ENCODE measurements at places on chromosomes 4 and X. TPM values are rescaled to one million over a fixed set of nuclear protein-coding genes. Genes with fewer than 3 reads are reported as not detected.

The DUX4 gene
- total RNA-seq = not detected

The SLC25A43 gene
- total RNA-seq = 20.5 TPM

The PRR32 gene
- total RNA-seq = not detected

The SULT1B1 gene
- total RNA-seq = not detected

The SSX1 gene
- total RNA-seq = 2.0 TPM

The NFKB1 gene
- 19.1 TPM for total RNA-seq

The SHROOM3 gene
- total RNA-seq = 9.6 TPM

The TEC gene
- total RNA-seq = 3.8 TPM

The LRAT gene
- total RNA-seq = 0.10 TPM

The PDE6B gene
- total RNA-seq = not detected

The TEX13C gene
- total RNA-seq = not detected

The SERPINA7 gene
- total RNA-seq = not detected

The PDLIM3 gene
- total RNA-seq = 13.6 TPM

The SPANXD gene
- total RNA-seq = 7.6 TPM

The NDP gene
- total RNA-seq = 4.8 TPM

The CLCN3 gene
- 17.1 TPM for total RNA-seq

The NHS gene
- total RNA-seq = 6.8 TPM

The POU3F4 gene
- total RNA-seq = not detected

The CXorf49 gene
- not detected for total RNA-seq

The FAM184B gene
- under 0.01 TPM for total RNA-seq

The BBS12 gene
- total RNA-seq = 3.5 TPM

The SORBS2 gene
- total RNA-seq = 11.8 TPM

The GLRA3 gene
- not detected for total RNA-seq

The EDA2R gene
- 0.72 TPM for total RNA-seq

The ZNF185 gene
- 2.9 TPM for total RNA-seq

The SPARCL1 gene
- total RNA-seq = 0.39 TPM

The IL21 gene
- total RNA-seq = not detected

The FGB gene
- total RNA-seq = not detected

The TCEAL2 gene
- total RNA-seq = not detected

The DRP2 gene
- 0.12 TPM for total RNA-seq

The OPRPN gene
- total RNA-seq = not detected

The SLC26A1 gene
- not detected for total RNA-seq

The SMIM10L2A gene
- not detected for total RNA-seq

The ADH7 gene
- not detected for total RNA-seq

The MND1 gene
- 36.0 TPM for total RNA-seq

The FAM199X gene
- total RNA-seq = 11.9 TPM

The DACH2 gene
- not detected for total RNA-seq

The SPANXN2 gene
- total RNA-seq = not detected

The C4orf46 gene
- total RNA-seq = 30.9 TPM

The DCHS2 gene
- not detected for total RNA-seq

The RIBC1 gene
- total RNA-seq = 1.6 TPM

The ETDA gene
- total RNA-seq = not detected

The TENM3 gene
- 18.2 TPM for total RNA-seq

The ENAM gene
- total RNA-seq = not detected

The NPY5R gene
- not detected for total RNA-seq

The FAT4 gene
- 0.20 TPM for total RNA-seq

All from RPMI7951 (cell line).